ENCODE measurements at places on chromosomes 16 and 17.

- no peak for DNase-seq
Measured at GRCh38 chr16:55016515-55016914, 85.8 kb downstream of the IRX5 start.

DNA sequence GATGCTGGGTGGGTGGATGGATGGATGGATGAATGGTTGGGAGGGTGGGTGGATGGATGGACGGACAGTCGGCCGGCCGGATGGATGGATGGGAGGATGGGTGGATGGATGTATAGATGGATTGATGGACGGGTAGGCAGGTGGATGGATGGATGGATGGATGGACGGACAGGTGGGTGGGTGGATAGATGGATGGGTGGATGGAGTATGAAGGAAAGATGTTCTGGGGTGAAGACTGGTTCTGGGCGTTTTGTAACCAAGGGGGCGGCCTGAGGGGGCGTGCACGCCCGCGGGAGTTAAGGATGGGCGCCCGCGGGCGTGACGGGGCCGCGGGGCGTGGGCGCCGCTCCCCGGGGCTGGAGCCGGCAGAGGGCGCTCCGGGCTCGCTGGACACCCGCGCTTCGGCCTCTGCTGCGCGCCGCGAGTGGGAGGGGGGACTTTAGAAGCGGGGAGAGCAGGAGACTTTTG is at the start of gene NECAB2:
TSS of gene NECAB2 (plus strand) at position 407 of the 468 bp plus-strand sequence. CDS start 405 bp downstream, outside the sequence.
- no peak for DNase-seq

DNA sequence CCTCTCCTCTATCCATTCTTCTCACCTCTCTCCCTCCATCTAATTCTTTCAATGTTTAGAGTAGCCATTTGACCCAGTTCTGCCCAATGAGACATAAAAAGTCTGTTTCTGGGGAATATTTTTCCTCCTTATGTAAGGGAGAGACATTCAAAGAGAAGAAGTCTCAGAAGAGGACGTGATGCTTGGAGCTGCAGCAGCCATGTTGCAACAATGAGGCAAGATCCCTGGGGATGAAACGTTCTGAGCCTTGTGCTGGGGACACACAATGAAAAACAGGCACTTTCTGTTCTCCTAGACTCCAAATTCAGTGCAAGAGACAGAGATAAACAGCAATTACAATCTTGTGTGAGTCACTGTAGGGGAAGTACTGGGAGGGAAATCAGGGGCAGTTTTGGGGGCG is 130.8 kb downstream of the FOXL1 start:
- no peak for DNase-seq

GRCh38 chr17:77320485-77321256 is 179.9 kb downstream of the SEC14L1 start:
- no peak for DNase-seq

DNA sequence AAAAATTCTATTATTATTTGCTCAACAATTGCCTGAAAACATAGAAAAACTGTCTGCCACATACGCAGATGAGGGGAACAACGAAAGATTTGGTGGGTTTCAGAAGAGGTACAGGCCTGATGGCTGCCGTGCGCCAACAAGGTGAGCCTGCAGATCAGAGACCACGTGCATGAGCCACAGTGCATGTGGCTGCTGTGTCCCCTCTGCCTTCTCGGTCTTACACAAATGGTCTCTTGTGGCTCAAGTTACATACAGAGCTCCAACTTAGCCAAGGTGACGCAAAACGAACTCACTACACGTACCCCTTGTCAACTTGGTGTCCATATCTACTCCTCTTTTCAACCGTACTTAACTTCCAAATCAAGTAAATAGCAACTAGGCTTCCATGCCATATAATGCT is 82.3 kb downstream of the ADCY9 start:
- DNase-seq, result no peak

GRCh38 chr16:89860747-89861304 is 12.6 kb upstream of the TCF25 start:
- no peak for DNase-seq

DNA sequence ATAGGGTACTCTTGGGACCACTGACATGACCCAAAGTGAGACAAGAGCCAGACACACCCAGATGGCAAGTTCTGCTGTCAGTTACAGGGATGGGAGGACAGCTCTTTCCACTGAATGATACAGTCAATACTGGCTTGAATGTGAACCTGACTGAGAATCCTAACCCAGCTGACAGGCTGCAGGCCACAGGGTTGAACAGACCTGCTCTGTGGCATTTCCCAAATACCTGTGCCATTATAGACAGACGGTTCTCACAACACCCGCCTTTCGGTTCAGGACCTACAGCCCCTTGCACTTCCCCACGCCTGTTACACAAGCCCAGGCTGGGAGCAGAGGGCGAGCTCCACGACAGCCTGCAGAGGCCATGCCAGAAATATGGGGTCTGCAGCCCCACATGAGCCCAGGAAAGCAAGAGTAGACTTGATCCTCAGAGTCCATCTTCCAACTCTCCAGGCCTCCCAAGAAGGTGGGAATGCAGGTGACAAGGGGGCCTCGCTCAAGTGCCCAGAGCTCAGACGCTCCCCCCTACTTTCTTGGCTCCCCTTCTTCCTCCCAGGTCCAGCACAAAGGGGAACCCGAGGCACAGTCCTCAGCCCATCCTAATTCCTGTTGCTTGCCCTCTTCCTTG is 314.3 kb downstream of the SOX9 start:
- no peak for DNase-seq

DNA sequence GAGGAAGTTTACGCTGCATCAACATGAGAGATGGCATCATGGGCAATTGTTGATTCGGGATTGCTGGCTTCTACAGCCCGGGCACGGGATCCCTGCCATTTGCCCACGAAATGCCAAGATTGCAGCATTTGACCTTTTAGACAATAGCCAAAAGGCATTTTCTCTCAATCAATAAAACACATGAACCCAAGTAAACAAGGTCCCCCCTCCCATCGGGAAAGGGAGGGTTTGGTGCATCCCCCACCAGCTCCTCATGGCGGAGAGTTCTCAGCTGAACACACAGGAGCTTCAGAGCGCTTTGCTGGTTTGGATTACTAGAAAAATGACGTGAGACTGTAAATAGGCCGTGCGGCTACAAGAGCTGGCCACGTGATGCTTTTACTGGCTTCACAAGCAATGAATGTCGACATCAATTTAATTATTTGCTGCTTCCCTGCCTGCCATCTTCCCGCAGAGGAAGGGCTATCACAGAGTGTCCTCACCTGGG is 147.6 kb downstream of the C16orf95 start:
- DNase-seq, result no peak

- DNase-seq, result no peak
Measured at GRCh38 chr17:61384692-61385576, 14.7 kb upstream of the TBX2 start.

GRCh38 chr16:28610595-28611191 is 849 bp upstream of the SULT1A1 start:
- no peak for DNase-seq

DNA sequence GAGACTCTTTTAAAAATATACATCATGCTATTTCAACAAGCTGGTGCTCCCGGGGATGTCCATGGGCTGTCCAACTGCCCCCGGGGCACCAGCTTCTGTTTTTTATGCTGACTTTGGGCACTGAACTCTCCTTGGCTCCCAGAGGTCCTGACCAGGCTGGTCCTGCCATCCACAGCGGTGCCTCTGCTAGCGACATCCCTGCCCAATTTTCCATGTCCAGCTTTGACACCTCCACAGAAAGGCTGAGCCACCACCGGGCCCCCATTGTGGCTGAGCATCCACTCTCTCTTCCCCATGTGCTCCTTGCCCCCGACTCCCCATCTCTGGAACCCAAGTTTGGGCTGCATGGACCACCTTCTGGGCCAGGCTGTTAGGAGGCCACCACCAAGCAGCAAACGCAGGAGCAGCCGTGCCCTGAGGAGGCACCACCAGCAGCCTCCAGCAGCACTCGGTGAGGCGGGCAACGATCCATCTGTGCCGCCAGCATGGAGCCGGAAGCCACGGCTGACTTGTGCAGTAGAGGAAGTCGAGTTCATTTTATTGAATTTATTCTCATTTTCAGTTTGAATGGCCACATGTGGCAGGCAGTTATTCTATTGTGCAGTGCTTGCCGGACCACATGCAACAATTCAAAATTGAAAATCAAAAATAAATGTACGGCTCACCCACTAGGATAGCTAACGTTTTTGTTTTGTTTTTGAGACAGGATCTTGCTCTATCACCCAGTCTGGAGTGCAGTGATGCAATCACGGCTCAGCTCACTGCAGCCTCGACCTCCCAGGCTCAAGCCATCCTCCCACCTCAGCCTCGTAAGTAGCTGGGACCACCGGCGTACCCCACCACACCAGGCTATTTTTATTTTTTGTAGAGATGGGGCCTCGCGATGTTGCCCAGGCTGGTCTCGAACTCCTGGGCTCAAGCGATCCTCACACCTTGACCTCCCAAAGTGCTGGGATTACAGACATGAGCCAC is 2.8 kb upstream of the MEAK7 start:
- no peak for DNase-seq

DNA sequence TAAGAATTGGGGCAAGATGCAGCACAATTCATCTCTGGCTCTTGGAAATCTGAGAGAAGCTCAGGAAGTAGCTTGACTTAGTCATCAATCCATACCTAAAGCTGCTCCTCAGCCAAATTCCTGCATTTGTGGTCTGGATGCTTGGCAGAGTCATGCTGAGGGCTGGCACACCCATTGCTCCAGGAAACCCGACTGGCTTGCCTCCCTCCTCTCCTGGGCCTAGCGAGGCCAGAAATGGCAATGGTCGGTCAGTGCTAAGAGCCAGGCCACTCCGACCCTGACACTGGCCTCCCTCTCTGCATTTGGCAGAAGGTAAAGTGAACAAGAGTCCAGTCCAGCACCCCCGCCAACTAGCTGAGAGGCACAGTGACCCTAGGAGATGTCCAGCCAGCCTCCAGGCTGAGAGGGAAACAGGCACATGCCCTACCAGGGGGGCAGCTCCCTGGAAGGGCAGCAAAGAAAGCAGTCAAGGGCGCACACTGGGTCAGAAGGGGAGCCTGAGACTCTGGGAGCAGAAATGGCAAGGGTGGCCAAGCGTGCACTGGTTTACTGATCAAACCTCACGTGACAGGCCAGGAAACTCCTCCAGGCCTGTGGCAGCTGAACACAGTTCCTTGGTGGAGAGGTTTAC is 10.0 kb downstream of the POLDIP2 start:
- no peak for DNase-seq

DNA sequence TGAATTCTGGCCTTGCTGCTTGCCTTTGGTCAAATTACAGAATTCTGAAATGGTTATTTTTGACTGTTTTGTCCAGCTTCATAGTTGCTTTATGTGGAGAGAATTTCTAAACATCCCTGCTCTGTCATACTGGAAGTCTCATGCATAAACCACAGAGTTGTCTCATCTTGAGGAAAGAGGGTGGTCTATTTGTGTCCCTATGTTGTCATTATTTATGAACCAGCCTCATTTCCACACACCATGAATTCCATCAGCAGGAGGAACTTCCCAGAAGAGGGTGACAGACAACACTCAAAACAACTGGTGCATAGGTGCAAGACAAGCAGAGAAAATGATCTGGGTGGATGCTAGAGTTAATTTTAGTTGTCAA is 525.8 kb upstream of the GOT2 start:
- no peak for DNase-seq

DNA sequence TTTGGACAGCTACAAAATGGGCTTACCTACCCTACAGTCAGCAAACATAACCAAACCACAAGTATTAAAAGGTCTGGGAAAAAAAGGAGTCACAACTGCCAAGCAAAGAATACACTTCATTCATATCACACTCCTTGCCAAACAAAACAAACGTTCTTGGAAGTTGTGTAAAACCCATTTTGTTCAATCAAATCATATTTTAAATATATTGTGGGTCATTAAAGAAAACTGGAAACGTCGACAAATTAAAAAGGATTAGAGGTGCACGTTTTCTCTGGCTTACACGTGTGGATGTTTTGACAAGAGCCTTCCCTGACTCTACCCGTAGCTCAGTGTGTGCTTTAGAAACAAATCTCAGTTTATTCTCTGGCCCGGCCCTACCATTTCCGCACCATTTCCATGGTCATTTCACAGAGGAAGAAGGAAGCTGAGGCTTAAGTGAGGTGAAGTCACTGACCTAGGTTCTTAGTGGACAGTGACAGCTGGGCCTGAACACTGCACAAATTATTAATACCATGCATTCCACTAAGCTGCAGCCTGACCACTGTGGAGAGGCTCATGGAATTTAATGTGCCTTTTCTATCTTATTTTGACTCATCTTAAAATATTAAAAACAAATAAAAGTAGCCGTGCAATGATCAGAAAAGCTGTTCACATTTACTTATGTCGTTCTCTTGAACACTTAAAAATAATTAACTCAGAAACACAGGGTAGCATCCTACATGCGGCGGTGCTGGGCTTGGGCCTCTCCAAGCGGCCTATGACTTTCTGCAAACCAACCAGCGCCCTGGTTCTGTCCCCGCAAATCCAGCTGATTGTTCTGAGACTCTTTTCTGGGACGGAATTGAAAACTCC is 968 bp downstream of the CEP112 start:
- DNase-seq, result no peak

GRCh38 chr16:65834688-65835087 is 531.8 kb upstream of the CDH5 start:
- no peak for DNase-seq

DNA sequence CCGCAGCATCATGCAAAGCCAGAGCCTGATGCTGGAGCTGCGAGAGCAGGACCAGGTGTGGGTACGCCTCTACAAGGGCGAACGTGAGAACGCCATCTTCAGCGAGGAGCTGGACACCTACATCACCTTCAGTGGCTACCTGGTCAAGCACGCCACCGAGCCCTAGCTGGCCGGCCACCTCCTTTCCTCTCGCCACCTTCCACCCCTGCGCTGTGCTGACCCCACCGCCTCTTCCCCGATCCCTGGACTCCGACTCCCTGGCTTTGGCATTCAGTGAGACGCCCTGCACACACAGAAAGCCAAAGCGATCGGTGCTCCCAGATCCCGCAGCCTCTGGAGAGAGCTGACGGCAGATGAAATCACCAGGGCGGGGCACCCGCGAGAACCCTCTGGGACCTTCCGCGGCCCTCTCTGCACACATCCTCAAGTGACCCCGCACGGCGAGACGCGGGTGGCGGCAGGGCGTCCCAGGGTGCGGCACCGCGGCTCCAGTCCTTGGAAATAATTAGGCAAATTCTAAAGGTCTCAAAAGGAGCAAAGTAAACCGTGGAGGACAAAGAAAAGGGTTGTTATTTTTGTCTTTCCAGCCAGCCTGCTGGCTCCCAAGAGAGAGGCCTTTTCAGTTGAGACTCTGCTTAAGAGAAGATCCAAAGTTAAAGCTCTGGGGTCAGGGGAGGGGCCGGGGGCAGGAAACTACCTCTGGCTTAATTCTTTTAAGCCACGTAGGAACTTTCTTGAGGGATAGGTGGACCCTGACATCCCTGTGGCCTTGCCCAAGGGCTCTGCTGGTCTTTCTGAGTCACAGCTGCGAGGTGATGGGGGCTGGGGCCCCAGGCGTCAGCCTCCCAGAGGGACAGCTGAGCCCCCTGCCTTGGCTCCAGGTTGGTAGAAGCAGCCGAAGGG is 24.2 kb downstream of the C1QTNF1 start:
- no peak for DNase-seq

GRCh38 chr17:75595284-75595919 is 7.8 kb downstream of the MYO15B start:
- DNase-seq, result no peak

All from NCI-H1417 treated with DMSO at 0.1 percent for 48 hours (cell line).